ENCODE measurements at places on chromosomes 5 and 9. TPM values are rescaled to one million over a fixed set of nuclear protein-coding genes. Genes with fewer than 3 reads are reported as not detected.

The MTREX gene
- 94.5 TPM for total RNA-seq

The FST gene
- 85.0 TPM for total RNA-seq

The NSMF gene
- total RNA-seq: 15.1 TPM

The KCNT1 gene
- total RNA-seq: not detected

The SMIM33 gene
- not detected for total RNA-seq

The UBQLN1 gene
- total RNA-seq: 124 TPM

The CD72 gene
- 0.90 TPM for total RNA-seq

The SLC45A2 gene
- not detected for total RNA-seq

The RNF145 gene
- 84.2 TPM for total RNA-seq

The OCLN gene
- 109 TPM for total RNA-seq

Data from bronchial epithelial cell (primary cell).